Stimulated activated CD8-positive, alpha-beta memory T cell treated with anti-CD3 and anti-CD28 coated beads, Interleukin-12 subunit alpha, Interleukin-12 subunit beta, amount 100 ng/mL, for 1 hour (primary cell): ENCODE measurements at places on chromosomes 5 and 9.

DNA sequence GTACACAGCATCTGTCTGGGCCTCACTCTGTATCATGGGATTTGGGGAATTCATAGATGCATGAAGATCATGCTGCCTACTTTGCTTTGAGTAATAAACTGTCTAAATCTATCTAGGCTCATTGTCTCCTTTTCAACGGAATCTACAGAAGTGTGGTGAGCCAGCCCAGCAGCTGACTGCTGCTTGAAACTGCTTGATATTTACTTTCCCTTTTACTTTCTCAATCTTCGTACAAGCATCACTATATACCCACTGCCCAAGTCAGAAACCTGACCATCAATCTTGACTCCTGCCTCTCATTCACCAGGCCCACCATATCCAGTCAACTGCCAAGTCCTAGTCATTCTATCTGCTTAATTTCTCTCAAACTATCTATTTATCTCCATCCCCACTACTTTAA lies 142.9 kb downstream of the NR2F1-AS1 start:
- DNase-seq: no peak

GRCh38 chr9:129768486-129768885 lies 15.6 kb upstream of the PTGES start:
- DNase-seq: no peak

DNA sequence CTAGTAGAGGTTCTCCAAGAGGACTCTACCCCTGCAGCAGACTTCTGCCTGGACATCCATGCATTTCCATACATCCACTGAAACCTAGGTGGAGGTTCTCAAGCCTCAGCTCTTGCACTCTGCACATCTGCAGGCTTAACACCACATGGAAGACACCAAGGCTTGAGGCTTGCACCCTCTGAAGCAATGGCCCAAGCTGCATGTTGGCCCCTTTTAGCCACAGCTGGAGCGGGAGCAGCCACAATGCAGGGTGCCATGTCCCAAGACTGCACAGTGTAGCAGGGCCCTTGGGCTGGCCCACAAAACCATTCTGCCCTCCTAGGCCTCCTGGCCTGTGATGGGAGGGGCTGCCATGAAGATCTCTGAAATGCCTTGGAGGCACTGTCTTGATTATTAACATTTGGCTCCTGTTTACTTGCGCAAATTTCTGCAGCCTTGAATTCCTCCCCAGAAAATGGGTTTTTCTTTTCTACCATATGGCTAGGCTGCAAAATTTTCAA lies 123.2 kb upstream of the VCAN start:
- DNase-seq: no peak

DNA sequence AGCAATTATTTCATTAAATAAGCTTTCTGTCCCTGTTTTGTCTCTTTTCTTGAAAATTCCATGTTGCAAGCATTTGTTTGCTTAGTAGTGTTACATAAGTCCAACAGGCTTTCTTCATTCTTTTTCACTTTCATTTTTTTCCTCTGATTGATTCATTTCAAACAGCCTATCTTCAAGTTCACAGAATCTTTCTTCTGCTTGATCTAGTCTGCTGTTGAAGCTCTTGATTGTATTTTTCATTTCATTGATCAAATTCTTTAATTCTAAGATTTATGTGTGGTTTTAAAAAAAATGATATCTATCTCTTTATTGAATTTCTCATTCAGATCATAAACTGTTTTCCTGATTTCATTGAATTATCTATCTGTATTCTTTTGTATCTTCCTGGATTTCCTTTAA lies 20.4 kb upstream of the NFIL3 start:
- no peak for DNase-seq

GRCh38 chr9:130942679-130943078 lies 3.6 kb upstream of the FIBCD1 start:
- DNase-seq: no peak

- DNase-seq: no peak
Observed at GRCh38 chr5:158390577-158390976, 531.6 kb upstream of the CLINT1 start.

DNA sequence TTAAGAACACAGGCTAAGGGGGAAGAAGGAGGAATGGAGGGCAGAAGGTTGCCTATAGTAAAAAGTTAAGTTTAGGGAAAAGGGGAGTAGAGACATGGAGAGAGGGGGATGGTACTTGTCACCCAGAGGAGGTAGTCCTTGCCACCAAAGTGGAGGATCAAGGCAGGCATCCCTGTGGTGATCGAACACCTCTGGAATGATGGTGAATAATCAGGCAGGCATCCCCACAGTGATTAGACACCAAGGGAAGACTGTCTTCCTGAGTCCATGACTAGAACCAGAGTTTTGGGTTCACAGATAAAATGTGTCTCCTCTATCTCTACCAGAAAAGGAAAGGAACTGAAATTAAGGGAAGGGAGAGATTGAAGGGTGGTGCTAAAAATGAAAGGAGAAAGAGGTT lies 19.2 kb upstream of the HMGCS1 start:
- DNase-seq: no peak

GRCh38 chr5:78718824-78719223 lies 70.3 kb upstream of the LHFPL2 start:
- DNase-seq: no peak

GRCh38 chr5:157113002-157113401 lies 4.2 kb upstream of the HAVCR2 start:
- DNase-seq: no peak

GRCh38 chr5:132456987-132457361 lies 33.6 kb downstream of the IRF1 start:
- no peak for DNase-seq

GRCh38 chr9:130118841-130119518 lies 53.2 kb upstream of the NCS1 start:
- DNase-seq: no peak

GRCh38 chr9:137194388-137194787 lies 5.9 kb downstream of the SSNA1 start:
- no peak for DNase-seq

- no peak for DNase-seq
Observed at GRCh38 chr9:37966412-37967013, 62.6 kb upstream of the SLC25A51 start.

GRCh38 chr5:55554585-55555202 lies 19.9 kb upstream of the PLPP1 start:
- no peak for DNase-seq

- no peak for DNase-seq
Observed at GRCh38 chr5:142883025-142883424, 112.8 kb downstream of the ARHGAP26 start.

DNA sequence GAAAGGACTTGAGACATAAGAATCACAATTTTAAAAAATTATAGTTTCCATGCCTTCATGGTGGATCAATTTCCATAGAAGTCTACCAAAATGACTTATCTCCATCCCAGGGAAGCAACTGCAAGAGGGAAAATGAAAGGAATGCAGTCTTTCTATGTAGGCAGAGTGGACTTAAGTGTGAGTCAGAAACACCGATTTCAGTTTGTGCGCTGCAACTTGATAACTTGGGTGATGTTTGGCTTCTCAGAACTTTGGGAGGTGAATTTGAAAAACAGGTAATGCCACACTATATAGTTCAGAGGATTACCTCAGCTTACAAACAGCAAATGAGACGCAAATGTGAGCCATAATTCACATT lies 708 bp upstream of the CSNK1G3 start:
- DNase-seq: no peak

DNA sequence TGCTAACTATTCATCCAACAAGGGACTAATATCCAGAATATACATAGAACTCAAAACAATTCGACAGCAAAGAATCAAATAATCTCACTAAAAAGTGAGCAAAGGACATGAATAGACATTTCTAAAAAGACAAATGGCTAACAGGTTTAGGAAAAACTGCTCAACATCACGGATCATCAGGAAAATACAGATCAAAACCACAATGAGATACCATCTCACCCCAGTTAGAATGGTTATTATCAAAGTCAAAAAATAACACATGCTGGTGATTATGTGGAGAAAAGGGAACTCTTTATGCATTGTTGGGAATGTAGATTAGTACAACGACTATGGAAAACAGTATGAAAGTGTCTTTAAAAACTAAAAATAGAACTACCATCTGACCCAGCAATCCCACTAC lies 150.1 kb downstream of the DEPDC1B start:
- DNase-seq: no peak

DNA sequence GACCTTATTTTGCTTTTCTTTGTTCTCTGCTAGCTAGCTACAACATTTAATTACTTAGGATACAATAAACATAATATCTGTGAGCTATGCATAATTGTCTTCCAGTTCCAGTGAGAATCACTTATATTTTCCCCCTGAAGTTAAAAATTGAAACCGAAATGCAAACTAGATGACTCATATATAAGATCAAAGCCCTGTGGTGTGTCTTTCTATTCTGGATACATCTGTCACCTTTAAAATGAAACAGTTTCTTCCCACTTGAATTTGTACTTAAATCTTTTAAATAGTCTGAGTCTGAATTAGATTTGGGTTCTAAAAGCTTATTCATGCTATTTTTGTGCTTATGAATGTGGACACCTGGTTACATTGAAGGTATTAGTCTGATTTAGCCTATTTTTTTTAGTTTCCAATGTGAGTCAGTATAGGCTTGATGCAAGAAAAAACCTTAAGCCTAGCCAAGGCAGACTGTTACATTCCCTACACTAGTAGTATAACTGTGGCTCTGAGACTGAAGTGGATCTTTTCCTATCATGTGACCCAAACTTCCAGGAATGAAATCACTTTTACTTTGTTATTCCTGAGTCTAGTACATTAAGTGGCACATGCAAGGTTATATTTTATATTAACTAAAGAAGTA lies 703.5 kb upstream of the RGMB start:
- DNase-seq: no peak

- no peak for DNase-seq
Observed at GRCh38 chr9:134276453-134277245, 49.6 kb upstream of the RXRA start.

GRCh38 chr9:134720796-134721195 lies 79.2 kb downstream of the COL5A1 start:
- DNase-seq: no peak

DNA sequence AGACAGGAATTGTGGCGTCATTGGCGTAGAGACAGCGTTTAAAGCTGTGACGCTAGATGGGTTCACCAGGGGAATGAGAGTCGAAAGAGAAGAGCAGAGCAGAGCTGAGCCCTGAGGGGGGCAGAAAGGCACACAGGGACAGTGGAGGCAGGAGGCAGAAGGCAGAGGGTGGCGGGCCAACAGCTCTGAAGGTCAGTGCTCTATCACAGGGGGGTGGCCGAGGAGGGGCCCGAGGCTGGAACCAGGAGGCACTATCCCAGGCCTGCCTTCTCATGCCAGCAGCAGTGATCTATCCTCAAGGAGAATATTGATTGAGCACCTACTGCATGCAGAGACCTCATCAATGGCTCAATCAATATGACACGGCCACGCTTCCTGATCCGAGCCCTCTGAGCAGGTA lies 132.4 kb downstream of the KCNIP1 start:
- DNase-seq: no peak

GRCh38 chr5:17132444-17133083 lies 84.9 kb upstream of the BASP1 start:
- no peak for DNase-seq

DNA sequence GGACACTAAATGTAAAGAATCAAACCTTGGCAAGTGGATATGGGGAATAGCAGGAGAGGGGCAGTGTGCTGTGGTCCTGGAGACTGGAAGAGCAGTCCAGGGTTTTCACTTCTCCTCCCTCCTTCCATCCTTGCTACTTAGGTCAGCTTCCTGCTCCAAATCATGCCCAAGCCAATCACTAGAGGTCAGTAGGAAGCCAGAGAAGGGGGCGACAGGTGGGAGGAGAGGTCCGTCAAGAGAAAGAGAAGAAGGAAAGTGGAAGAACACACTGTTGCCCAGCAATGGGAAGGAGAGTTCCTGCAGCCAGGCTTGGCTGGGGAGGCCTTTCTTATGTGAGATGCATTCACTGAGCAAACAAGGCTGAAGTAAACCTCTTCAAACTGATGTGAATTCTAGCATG lies 289.6 kb downstream of the DTWD2 start:
- no peak for DNase-seq

- no peak for DNase-seq
Observed at GRCh38 chr5:76427206-76428140, 24.4 kb downstream of the IQGAP2 start.

- DNase-seq: peak; percentile 21
Observed at GRCh38 chr9:135701959-135702721, at the start of gene KCNT1. KCNT1 (plus strand) TSS chr9:135702185; CDS start chr9:135702259, 74 bp downstream.

DNA sequence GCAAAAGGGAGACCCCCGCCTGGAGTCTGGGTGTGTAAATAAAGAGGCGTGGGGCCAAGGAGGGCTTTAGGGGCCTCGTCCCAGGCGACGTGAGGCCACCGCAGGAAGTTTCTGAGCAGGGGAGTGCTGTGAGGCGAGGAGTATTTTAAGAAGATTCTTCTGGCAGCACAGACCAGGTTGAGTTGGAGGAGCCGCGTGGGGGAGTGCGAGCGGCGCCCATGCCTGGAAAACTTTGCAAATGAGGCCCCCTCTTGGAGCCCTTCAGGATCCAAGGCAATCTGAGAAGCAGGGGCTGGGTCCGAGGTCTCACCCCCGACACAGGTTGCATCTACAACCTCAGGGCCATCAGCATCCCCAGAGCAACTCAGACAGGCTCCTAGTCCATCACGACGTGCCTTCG lies 24.3 kb upstream of the CPLX2 start:
- no peak for DNase-seq

DNA sequence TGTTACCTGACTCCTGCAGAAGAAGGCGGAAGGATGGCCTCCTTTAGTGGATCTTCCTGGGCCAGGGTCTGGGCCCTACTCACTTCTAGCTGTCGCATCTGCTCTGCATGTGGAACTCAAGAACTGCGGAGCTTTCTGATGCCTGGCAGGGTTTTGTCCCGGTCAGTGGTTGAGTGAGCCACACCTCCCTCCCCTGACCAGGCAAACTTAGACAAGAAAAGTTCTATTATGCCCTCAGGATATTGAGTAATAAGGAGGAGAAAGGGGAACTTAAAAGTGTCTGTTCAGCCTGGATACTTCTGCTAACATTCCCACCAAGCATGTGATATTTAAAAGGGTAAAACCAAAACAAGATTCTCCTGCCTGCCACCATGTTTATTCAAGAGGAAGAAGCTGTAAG lies at the start of gene FYB1:
FYB1 (minus strand) TSS at position 127 of the 400 bp plus-strand sequence. CDS start 16,603 bp downstream, outside the sequence.
- DNase-seq: no peak

- DNase-seq: no peak
Observed at GRCh38 chr5:115820846-115821245, 4.4 kb upstream of the CDO1 start.

DNA sequence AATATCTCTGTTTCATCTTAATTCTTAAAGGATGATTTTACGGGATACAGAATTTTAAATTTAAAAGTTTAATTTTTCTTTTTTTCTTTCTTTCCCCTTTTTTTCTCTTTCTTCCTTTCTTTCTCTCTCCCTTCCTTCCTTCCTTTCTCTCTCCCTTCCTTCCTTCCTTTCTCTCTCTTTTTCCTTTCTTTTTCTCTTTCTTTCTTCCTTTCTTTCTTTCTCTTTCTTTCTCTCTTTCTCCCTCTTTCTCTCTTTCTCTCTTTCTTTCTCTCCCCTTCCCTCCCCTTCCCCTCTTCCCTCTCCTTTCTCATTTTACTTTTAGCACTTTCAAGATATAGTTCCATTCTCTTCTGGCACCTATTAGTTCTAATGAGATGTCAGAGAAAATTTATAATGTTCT lies 61.4 kb upstream of the ADRB2 start:
- DNase-seq: no peak
